Immature natural killer cell (primary cell): ENCODE measurements at places on chromosomes 2 and 18. TPM values are rescaled to one million over a fixed set of nuclear protein-coding genes. Genes with fewer than 3 reads are reported as not detected.

The ITGB6 gene
- not detected for polyA plus RNA-seq

DNA sequence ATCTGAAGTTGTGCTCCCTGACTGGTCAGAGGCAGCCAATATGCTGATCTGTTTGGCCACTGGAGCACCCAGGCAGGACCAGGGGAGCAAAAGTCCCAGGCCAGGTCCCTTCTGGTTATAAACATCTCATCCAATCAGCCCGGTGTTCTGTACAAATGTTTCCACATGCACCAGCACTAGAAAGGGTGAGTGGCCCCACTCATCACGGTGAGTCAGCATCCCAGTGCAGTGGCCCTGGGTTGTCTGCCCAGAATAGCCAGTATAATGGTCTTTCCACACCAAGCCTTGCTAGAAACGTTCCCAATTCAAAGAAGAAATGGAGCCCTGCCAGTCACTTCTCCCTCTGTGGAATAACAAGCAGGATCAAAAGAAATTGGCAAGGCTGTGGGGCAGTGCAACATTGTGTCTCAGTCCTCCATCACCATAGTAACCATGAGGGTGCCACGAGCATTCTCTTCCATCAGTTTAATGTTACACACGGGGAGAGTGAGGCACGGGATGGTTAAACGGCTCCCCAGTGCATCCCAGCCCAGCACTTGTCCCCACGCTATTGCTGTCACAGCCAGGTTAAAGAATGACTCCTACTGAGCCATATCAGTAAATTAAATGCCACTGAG is 174.9 kb downstream of the SEPTIN10 start:
- H3K36me3 ChIP-seq: peaks cover 14% of the 10 kb centered on the region
- H3K4me1 ChIP-seq: no peaks in the 10 kb centered on the region
- no peaks in the 10 kb centered on the region for H3K27me3 ChIP-seq
- no peak for DNase-seq

DNA sequence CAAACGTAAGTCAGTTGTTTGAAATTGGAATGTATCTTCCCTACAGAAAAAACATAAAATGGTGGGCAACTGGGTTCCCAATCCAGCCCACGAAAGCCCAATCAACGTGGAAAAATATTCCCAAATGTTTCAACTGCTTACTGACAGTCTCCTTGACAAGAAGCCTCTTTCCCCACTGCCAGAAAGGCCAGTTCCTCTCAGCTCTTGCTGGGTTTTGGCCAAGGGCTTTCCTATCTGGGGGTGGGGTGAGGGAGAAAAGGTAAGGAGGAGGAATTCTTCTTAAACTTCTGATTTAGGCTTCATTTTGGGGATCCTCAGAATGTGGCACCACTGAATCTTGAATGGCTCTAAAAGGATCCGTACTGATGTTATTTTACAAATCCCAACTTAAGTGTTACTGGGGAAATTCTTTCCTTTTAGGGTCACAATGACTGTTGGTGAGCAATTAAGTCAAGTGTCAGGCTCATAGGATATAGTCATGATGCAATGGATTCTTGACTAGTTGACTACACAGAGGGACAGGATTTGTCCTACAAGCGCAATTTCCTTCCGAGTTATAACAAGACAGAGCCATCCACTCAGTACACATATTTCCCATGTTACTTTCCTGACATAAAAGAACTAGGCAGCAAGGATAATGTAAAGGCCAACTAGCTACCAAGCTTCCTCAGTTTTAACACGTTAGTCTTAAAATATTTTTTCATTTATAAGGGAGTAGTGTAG is 73.6 kb downstream of the SPRED2 start:
- no peaks in the 10 kb centered on the region for H3K27me3 ChIP-seq
- DNase-seq: no peak
- H3K4me1 ChIP-seq: peaks cover 11% of the 10 kb centered on the region
- no peak overlapping the region for H3K27ac ChIP-seq
- no peak overlapping the region for H3K4me3 ChIP-seq

- H3K4me1 ChIP-seq: no peaks in the 10 kb centered on the region
- H3K4me3 ChIP-seq: no peak overlapping the region
- H3K36me3 ChIP-seq: no peaks in the 10 kb centered on the region
Observed at GRCh38 chr2:145374165-145374564, 854.2 kb upstream of the ZEB2 start.

- peaks cover 16% of the 10 kb centered on the region for H3K36me3 ChIP-seq
- H3K4me3 ChIP-seq: no peak overlapping the region
- no peak for DNase-seq
- H3K27me3 ChIP-seq: no peaks in the 10 kb centered on the region
- no peaks in the 10 kb centered on the region for H3K4me1 ChIP-seq
Observed at GRCh38 chr2:11196246-11196645, 41.0 kb downstream of the SLC66A3 start.
